Fibroblast of skin of scalp (primary cell): ENCODE measurements at places on chromosomes 4 and X.

- DNase-seq, result no peak
Observed at GRCh38 chr4:18198653-18199052, 177.1 kb upstream of the LCORL start.

GRCh38 chr4:37631551-37631950, 54.6 kb downstream of the RELL1 start:
- peak; percentile 20 for DNase-seq

DNA sequence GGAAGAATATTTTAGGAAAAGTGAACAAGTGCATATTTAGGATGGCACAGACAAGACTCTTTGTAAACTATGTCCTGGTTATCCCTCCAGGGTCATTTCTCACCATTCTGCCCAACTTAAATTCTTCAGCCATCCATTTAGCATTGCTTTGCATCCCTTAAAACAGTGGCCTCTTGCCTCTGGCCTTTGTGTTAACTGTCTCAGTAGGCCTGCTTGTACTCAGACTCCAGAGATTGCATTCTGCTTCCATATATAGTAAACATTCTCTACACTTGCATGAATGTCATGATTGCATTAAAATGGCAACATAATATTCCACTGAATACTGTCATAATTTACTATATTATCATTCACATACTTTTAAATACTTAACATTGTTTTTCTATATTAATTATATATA, 43.2 kb downstream of the NR3C2 start:
- DNase-seq, result no peak

- no peak for DNase-seq
Observed at GRCh38 chrX:153463031-153463430, 7.3 kb downstream of the HAUS7 start.

DNA sequence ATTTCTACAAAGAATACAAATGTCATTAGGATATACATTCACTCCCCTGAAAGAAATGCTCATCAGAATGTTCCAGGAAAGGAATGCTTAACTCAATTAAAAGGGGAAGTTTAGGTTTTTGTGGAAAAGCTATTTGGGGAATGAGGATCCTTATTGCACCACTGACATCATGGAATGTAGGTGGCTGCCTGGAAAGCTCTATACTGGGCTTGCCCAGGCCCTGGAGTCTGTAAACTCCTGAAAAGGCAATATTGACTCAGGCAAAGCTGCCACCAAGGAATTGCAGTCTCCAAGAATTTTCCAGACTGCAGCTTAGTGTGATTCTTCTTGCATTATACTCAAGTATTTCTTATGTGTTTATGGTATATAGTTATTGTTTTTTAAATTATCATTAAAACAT, 15.7 kb downstream of the DAPP1 start:
- no peak for DNase-seq

GRCh38 chrX:42755815-42756214, 22.1 kb downstream of the PPP1R2C start:
- peak; percentile 76 for DNase-seq

DNA sequence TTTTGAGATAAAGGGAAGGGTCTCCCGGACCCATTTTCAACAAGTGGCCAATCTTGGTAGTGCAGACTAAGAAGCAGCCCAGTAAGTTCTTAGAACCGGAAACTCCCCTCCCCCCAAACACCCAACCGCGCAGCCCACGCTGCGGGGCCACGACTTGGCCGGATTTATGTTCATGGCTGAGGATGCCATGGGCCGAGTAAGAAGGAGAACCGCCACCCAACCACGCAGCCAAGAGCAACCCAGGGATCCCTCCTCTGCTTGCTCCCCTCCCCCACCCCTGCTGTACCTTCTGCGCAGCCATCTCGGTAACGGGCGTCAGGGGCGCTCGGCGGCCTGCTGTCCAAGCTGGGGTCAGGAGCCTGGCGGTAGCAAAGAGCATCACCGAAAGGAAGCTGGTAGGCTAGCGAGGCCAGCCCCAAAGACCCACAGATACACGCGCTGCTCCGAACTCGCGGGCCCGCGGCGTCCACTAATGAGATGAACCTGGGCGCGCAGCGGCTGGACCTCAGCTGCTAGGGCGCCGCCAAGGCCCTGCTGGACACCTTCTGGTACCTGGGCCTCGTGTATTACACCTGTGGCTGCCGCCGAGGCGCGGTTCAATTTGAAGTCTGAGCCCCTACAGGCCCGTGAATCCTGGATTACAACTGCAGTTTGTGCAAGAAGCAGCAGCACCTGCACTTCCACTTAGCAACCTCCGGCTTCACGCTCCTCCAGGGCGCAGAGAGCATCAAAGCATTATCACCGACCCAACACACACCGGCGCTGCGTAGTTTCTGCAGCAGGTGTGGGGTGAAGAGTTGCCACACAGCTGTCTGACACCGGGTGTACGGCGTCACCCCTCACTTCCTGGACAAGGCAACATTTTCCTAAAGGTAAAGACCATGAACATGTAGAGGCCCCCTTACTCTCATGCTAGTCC, 63.4 kb downstream of the NUDT10 start:
- DNase-seq, result peak; percentile 9

DNA sequence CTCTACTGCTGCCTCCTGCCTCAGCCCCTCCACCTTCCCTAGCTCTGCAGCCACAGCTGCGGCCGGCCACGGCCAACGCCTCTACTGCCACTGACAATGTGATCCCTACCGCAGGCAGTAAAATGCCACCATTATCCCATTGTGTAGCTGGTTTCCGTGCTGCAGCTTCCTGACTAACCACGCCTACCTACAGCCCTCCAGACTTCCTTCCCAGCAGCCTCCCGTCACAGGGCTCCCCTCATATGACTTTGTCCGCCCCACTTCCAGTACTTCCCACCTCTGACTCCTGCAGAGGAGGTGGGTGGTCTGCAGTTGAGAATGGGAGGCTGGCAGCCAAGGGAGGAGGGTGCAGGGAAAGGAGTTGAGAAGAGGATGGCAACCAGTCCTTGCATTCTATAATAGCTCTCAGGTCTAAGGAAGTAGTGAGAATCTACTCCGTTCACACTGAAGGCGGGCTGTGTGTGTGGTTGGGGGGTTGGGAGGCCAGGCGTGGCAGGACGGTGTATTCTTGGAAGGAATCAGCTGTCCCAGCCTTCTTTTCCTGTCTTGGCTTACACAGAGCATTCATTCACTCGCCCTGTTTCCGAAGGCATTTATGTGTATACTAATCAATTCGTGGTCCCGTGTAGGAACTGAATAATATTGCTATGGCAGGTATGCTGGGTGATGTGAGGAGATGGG, 33.1 kb upstream of the USP51 start:
- no peak for DNase-seq

GRCh38 chrX:15679246-15679645, 14.6 kb upstream of the CLTRN start:
- DNase-seq, result no peak

DNA sequence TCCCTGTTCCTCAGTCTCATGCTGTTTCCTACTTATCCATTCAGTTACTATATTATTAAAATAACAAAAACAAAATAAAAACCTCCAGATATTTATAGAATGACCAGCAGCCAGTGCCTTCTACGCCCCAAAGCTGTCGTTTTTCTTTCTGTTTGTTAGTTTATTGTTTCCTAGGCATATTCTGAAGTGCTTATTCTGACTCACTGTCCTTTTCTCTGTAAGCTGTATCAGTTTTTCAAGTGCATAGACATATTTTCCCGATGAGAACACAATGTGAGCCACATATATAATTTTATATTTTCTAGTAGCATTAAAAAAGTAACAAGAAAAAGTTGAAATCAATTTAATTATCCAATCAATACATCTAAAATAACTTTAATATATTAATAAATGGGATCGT, 2158.6 kb upstream of the TENM3 start:
- DNase-seq, result no peak

DNA sequence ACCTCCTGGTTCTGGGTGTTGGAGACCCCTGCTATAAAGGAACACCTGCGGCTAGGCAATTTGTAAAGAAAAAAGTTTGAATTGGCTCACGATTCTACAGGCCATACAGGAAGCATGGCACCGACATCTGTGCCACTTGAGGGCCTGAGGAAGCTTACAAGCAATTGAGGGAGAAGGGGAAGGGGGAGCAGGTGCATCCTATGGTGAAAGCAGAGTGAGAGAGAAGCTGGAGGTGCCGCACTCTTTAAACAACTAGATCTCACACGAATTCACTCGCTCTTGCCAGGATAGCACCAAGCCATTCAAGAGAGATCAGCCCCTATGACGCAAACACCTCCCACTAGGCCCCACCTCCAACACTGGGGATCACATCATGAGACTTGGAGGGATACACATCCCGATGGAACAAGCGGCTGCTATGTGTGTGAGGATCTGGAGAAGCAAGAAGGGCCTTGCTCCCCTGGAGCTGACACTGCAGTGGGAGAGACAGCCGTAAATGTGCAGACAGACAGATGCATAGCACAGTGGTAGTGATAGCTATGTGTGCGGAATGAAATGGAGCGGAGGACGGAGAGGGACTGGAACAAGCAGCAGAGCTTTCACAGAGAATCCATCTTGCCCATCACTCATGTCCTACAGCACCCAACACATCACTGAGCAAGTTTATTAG, 60.7 kb upstream of the HELT start:
- DNase-seq, result no peak

DNA sequence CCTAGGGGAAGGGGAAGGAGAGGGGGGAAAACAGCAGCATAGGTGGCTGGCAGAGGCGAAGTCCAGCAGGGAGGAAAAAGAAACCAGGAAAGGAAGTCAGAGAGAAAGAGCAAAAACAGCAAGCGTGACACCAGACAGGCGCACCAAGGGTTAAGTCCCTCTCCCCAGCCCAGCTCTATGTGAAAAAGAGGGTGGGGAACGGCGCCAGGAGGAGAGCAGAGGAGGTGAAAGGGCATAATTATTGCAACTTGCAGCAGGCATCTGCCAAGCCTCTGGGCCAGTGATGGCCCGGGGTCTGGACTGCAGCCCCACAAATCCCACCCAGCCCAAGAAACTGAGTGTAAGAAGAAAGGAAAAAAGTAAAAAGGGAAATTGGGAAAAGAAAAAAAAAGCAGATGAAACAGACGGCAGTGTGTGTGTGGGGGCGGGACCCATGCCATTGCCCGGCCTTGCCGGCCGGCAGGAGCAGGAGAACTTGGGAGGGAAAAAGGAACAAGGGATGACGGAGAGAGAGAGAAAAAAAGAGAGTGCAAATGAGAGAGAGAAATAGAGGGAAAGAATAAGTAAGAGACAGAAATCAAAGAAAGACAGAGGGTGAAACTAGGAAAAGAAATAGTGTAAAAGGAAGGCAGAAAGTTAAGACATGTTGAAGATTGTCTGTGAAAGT, 14.1 kb upstream of the RHOXF2 start:
- DNase-seq, result no peak

- no peak for DNase-seq
Observed at GRCh38 chr4:92059615-92060014, 244.2 kb upstream of the GRID2 start.

- DNase-seq, result peak; percentile 76
Observed at GRCh38 chr4:159765382-159765781, 662.5 kb downstream of the RAPGEF2 start.

- DNase-seq, result peak; percentile 1
Observed at GRCh38 chrX:45986971-45987370, 558.2 kb downstream of the ZNF674 start.

DNA sequence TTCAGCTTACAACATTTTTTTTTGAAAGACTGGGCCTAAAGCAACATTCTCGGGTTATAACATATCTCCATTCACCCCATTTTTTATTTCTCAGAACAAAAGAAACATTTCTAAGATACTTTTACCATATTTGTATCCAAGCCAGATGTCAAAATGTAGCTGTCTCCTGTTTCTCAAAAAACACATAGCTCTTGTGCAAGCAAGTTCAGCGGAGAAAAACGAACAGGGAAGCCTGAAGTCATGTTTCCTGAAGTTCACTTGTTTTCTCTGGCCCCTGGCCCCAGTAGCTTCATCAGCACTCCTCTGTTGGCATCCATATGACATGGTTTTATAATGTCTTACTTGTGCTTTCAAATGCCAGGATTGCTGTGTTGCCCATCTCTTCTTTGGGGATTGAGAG, 218.2 kb downstream of the BANK1 start:
- peak; percentile 22 for DNase-seq

DNA sequence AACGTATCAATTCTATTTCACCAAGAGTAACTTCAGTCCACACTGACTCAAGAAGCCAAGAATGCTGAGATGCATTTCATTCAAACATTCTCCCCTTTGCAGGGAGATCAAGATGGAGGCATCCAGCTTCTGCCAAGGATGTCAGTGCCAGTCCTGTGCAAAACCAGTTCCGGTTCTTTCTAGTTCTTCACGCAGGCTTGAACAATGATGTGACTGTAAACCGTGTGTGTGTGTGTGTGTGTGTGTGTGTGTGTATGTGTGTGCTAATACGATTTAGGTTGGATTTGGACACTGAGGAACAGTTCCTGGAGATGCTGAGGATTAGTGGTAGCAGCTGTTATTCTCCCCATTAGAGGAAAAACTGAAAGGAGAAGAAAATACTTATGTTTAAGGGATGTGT, at the start of gene REELD1:
TSS of gene REELD1 (plus strand) at position 301 of the 400 bp plus-strand sequence. CDS start 2,415 bp downstream, outside the sequence.
- DNase-seq, result no peak

- no peak for DNase-seq
Observed at GRCh38 chr4:109655396-109655795, 47.8 kb downstream of the CASP6 start.

GRCh38 chrX:126770179-126770578, 49.4 kb upstream of the PRR32 start:
- peak; percentile 0 for DNase-seq

DNA sequence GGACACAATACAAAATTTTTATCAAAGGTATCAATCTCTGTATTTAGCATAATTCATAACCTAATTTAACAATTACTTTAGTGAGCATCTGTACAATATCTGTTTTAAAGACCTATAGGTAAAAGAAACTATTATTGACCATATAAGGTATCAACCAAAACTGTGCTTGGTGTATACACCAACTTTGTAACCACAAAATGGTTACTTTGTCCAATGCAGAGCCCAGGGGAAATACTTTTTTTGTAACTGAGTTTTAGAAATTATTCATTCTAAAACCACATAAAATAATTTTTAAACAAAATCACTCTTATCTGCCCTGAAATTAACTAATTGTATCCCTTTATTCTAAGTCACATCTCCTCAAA, 5.0 kb downstream of the CXXC4 start:
- no peak for DNase-seq

DNA sequence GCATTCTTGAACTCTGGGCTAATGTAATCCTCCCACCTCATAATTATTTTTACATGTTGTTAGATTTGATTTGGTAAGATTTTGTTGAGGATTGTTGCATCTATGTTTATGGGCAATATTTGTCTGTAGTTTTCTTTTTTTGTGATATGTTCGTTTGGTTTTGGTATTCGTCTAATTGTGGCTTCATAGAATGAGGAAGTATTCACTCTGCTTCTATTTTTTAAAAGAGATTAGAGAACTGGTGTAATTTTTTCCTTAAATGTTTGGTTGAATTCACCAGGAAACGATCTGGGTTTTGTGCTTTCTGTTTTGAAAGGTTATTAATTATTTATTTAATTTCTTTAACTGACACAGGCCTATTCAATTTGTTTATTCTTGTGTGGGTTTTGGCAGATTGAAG, 161.2 kb upstream of the NUDT6 start:
- DNase-seq, result no peak

DNA sequence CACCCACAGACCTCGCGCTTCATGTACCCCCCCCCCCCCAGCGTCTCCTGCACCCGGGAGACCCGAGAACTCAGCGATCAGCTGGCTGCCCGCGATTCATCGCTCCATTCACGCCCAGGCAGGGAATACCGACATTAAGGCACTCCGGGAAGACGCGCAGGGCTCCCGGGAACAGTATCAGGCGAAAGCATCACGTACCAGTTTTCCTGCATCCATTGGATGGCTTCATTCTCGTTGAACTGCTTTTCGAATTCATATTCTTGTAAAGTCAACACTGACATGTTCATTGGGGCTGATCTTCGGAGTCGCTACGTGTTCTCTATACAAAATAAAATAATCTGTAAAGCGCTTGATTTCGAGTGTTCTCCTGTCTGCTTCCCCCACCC, 373 bp downstream of the ELOVL6 start:
- peak; percentile 16 for DNase-seq
